ENCODE measurements at places on chromosomes 7 and 10. TPM values are rescaled to one million over a fixed set of nuclear protein-coding genes. Genes with fewer than 3 reads are reported as not detected.

PPP1R9A gene
- 1.0 TPM for total RNA-seq

AEBP1 gene
- 57.2 TPM for total RNA-seq

POLR1F gene
- 23.6 TPM for total RNA-seq

C10orf71 gene
- not detected for total RNA-seq

LIPN gene
- not detected for total RNA-seq

Measured in melanocyte of skin (primary cell).